Renal pelvis (tissue), 12 donors: ENCODE measurements at places on chromosomes 12 and 14. TPM values are rescaled to one million over a fixed set of nuclear protein-coding genes. Genes with fewer than 3 reads are reported as not detected.

TAMALIN gene
- 17.7 TPM for polyA plus RNA-seq

SLCO1B3 gene
- polyA plus RNA-seq: not detected

TESPA1 gene
- polyA plus RNA-seq: 0.30 TPM

AICDA gene
- polyA plus RNA-seq: 0.34 TPM

KRT6C gene
- polyA plus RNA-seq: not detected

CD69 gene
- 1.6 TPM for polyA plus RNA-seq

CIT gene
- 22.4 TPM for polyA plus RNA-seq

KIF26A gene
- polyA plus RNA-seq: 14.5 TPM

ADGRD1 gene
- 10.3 TPM for polyA plus RNA-seq

FOXG1 gene
- polyA plus RNA-seq: 0.43 TPM

FAIM2 gene
- polyA plus RNA-seq: 5.4 TPM

CAPZA3 gene
- polyA plus RNA-seq: 0.16 TPM

ERGIC2 gene
- 97.0 TPM for polyA plus RNA-seq

POC1B gene
- polyA plus RNA-seq: 23.1 TPM

KLRC1 gene
- polyA plus RNA-seq: 0.78 TPM

NTS gene
- polyA plus RNA-seq: 5.1 TPM

TAS2R50 gene
- polyA plus RNA-seq: 0.24 TPM

HOXC13 gene
- polyA plus RNA-seq: not detected

TEX52 gene
- polyA plus RNA-seq: 0.60 TPM

CCDC88C gene
- 49.7 TPM for polyA plus RNA-seq

BHLHE41 gene
- polyA plus RNA-seq: 2.0 TPM

RNF212B gene
- 3.4 TPM for polyA plus RNA-seq

GDF3 gene
- 0.49 TPM for polyA plus RNA-seq

GARIN6 gene
- polyA plus RNA-seq: 0.09 TPM

OTOGL gene
- 1.1 TPM for polyA plus RNA-seq

LRP1-AS gene
- not detected for polyA plus RNA-seq

PLEKHD1 gene
- 3.8 TPM for polyA plus RNA-seq

KCNC2 gene
- 0.55 TPM for polyA plus RNA-seq

MARCHF9 gene
- polyA plus RNA-seq: 24.1 TPM

MYO1H gene
- polyA plus RNA-seq: 3.9 TPM

NXPH4 gene
- polyA plus RNA-seq: 3.9 TPM

PZP gene
- 0.53 TPM for polyA plus RNA-seq

MIP gene
- not detected for polyA plus RNA-seq

TAS2R19 gene
- 1.4 TPM for polyA plus RNA-seq

EMP1 gene
- polyA plus RNA-seq: 90.6 TPM

KRT5 gene
- 1.1 TPM for polyA plus RNA-seq

KRT7 gene
- 64.3 TPM for polyA plus RNA-seq

CCDC184 gene
- polyA plus RNA-seq: 0.64 TPM

GEMIN2 gene
- 19.8 TPM for polyA plus RNA-seq

TOGARAM1 gene
- 34.8 TPM for polyA plus RNA-seq

INSM2 gene
- not detected for polyA plus RNA-seq

SYNDIG1L gene
- polyA plus RNA-seq: 0.31 TPM

HDAC7 gene
- 90.2 TPM for polyA plus RNA-seq

CISTR gene
- not detected for polyA plus RNA-seq

LRRC10 gene
- polyA plus RNA-seq: 0.09 TPM

PLBD1 gene
- polyA plus RNA-seq: 42.8 TPM

CDCA4 gene
- 24.8 TPM for polyA plus RNA-seq

KCNJ8 gene
- polyA plus RNA-seq: 22.8 TPM

SMIM41 gene
- 0.73 TPM for polyA plus RNA-seq

CLMN gene
- polyA plus RNA-seq: 18.2 TPM

TMEM63C gene
- polyA plus RNA-seq: 2.4 TPM

MARK3 gene
- polyA plus RNA-seq: 92.0 TPM

SLC7A8 gene
- polyA plus RNA-seq: 76.5 TPM
